ENCODE measurements at places on chromosomes 4 and X.
A peak's percentile ranks its signal among the peaks of the same experiment; 100 is the strongest.

GRCh38 chr4:36676139-36677050 lies 395.0 kb downstream of the DTHD1 start:
- peak; percentile 3 for DNase-seq

DNA sequence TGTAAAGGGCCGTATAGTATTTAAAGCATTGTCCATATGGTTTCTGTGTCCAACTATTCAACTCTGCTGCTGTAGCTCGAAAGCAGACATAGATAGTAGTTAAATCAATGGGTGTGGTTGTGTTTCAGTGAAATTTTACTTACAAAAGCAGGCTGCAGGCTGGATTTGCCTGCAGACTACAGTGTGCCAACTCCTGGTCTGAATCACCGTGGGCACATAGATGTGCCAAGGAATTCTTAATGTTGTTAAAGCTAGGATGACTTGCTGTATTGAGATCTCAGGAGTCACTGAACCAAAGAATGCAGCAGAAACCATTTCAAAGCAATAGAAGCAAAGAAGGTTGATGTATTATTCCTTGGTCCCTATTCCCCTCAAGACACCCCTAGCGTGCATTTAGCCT lies 379.0 kb downstream of the STIM2 start:
- DNase-seq: no peak

- no peak for DNase-seq
Measured at GRCh38 chrX:9947131-9947794, 19.9 kb upstream of the CLDN34 start.

DNA sequence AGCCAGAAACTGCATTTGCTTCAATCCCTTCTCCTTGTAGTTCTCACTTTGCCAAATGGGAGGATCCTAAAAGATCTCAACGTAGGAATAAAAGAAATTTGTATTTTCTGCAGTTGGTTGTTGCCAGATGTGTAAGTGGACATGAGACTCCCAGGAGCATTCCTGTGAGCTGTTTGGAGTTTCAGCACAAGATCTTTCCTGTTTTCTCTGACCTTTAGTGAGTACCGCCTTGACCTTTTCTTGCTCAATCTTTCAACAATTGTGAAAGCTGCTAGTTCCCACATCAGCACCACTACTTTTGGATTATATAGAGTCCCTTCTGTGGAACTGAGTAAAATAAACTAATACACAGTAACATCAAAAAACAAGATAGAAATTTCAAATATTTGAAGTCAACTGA lies 683.8 kb upstream of the PABPC4L start:
- DNase-seq: no peak

DNA sequence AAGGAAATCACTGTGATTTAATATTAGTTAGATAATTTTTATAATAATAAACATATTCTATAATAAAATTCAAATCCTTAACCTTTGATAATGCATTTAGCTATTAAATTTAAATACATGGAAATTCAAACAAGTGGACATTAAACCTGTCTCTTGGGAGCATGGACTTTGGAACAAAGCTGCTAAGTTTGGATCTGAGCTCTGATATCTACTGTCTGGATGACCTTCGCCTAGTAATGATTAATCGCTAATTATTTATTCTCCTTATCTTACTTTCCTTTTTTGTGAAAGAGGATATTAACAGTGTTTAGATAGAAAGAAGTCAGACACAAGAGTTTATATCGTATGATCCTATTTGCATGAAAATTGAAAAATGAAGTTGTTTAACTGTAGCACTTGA lies 980.9 kb downstream of the FSTL5 start:
- DNase-seq: no peak

GRCh38 chrX:130118441-130119311 lies 8.4 kb upstream of the ELF4 start:
- no peak for DNase-seq

DNA sequence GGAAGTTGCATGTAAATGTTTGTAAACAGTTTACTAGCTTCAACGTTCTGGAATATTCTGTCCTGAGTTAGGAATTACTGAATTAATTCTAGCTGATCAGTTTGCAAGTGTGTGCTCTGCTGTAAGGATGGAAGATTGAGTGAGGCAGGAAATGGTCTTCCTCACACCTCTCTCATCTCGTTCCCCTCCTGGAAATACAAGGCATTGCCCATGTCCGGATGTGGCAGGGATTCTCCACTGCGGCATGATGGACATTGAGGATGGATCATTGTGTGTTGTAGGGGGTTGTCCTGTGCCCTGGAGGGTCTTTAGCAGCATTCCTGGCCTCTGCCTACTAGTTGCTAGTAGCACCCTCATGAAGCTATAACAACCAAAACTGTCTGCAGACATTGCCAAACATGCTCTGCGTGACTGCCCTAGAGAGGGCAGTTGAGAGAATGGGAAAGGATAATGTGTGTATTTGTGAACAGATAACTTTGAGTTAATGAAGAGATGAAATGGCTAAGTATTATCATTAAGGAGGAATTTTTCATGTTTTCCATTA lies 12.6 kb downstream of the CA5B start:
- no peak for DNase-seq

DNA sequence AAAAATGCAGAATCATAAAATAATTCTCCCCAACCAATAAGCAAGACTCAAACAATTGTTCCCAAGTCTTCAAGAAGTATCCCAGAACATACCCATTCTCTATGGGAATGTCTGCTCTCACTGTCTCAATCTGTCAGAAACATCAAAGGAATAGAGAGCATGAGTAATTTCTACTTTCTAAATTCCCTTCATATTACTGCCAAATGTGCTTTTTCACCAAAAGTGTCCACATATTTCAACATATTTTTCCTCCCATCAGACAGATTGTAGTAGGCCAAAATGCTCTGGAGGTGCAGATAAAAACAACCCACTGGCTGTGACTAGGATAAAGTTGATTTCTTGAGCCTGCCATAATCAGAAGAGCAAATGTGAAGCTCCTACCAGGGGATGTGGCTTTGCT lies 692.0 kb upstream of the FAM241A start:
- no peak for DNase-seq

- no peak for DNase-seq
Measured at GRCh38 chr4:161359491-161359890, 804.3 kb downstream of the FSTL5 start.

GRCh38 chrX:96704629-96705028 lies 20.0 kb downstream of the DIAPH2 start:
- DNase-seq: no peak
